ENCODE measurements at places on chromosomes 11 and 22. TPM values are rescaled to one million over a fixed set of nuclear protein-coding genes. Genes with fewer than 3 reads are reported as not detected.

Gene OR56A1
- polyA plus RNA-seq: not detected

Gene DEPDC7
- 3.1 TPM for polyA plus RNA-seq

Gene RAG2
- polyA plus RNA-seq: 0.35 TPM

Gene OR10G8
- polyA plus RNA-seq: not detected

Gene FIBIN
- polyA plus RNA-seq: 67.8 TPM

Gene SERGEF
- polyA plus RNA-seq: 51.0 TPM

Gene BDNF
- polyA plus RNA-seq: 2.0 TPM

Gene CCDC73
- polyA plus RNA-seq: 0.33 TPM

Data from spinal cord (tissue), 10 donors.